AG04449 (cell line): ENCODE measurements at places on chromosomes 1 and 21.
A peak's percentile ranks its signal among the peaks of the same experiment; 100 is the strongest.

DNA sequence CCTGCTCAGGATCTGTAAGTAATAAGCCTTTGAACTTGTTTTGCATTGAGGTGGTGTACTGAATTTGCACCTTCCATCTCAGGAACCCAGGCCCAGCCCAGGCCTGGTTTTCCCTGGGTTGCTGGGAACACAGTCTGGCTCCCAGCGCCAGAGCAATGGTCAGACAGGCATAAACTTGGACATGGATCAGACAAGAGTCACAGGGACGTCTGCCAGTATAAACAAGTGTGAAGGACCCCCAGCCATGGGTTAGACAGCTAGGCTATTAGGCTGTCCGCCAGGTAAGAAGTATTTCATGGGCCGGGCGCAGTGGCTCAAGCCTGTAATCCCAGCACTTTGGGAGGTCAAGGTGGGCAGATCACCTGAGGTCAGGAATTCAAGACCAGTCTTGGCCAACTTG lies 5.5 kb downstream of the IFNLR1 start:
- no peak for DNase-seq

- no peak for DNase-seq
Observed at GRCh38 chr1:228285661-228286504, 78.0 kb downstream of the OBSCN start.

GRCh38 chr1:53765657-53766056 lies 26.7 kb upstream of the GLIS1 start:
- DNase-seq = peak; percentile 14

- DNase-seq = no peak
Observed at GRCh38 chr1:215584389-215584788, 17.3 kb downstream of the KCTD3 start.

GRCh38 chr21:37193676-37194075 lies 73.5 kb downstream of the VPS26C start:
- DNase-seq = no peak

GRCh38 chr1:47219590-47220220 lies 12.3 kb downstream of the TAL1 start:
- no peak for DNase-seq

DNA sequence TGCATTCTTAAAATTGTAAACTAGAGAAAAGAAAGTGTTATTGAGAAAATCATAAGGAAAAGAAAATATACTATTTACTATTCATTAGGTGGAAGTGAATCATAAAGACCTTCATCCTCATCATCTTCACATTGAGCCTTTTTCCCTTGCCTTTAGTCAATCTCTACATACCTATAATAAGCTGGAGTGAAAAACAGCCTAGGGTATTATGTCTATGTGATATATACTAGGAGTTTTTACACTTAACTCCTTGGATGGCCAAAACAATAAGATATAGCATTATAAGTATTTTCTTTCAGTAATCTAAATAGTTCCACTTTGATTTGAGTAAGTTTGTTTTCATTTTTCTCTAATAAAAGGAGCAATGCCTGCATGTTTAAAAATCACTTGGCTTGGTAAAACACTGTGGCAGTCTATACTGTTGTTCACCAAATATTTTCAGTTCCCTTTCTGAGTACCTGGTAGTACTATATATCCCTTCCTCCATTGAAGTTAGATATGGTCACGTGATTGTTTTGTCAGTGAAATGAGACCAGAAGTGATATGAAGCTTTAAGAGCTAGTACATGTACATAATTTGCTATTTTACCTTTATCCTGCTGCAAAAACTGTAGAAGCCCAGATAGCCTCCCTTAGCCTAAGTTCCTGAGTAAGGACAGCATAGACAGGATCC lies 78.3 kb downstream of the CLEC20A start:
- DNase-seq = no peak

- DNase-seq = no peak
Observed at GRCh38 chr1:248815407-248816034, 10.2 kb downstream of the SH3BP5L start.

DNA sequence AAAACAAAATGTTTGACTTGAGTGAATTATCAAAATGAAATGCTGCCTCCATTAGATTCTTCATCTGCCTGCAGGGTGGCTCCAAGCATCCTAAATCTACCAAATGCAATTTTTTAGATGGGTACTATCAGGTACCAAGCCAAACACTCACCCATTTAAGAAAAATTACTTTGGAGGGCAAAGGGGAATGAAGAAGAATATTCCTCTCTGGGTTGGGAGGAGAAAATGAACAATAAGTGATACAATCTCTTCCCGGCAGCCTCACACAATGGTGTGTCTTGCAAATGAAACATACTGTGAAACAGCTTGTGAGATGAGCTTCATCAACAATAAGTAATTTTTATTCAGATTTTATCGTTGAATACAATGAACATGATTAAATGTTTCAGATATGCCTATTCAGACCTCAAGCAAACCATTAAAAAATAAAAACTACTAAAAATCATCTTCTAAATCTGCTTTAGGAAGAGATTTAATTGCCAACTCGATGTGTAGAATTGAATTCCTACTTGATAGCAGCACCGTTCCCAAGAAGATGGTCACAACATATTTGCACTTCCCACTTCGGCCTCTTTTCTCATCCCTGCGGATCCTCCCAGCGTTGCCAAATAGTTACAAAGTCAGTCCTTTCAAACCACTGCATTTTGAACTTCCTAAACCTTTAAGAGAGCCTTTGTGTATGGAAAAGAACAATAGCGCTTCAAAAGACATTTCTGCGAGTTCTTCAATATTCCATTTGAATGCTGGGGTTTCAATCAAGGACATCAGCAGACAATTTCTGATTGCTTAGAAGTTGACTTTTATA lies 2.7 kb downstream of the DAB1 start:
- no peak for DNase-seq
